AG04449 (cell line): ENCODE measurements at places on chromosomes 1 and 21.
A peak's percentile ranks its signal among the peaks of the same experiment; 100 is the strongest.

DNA sequence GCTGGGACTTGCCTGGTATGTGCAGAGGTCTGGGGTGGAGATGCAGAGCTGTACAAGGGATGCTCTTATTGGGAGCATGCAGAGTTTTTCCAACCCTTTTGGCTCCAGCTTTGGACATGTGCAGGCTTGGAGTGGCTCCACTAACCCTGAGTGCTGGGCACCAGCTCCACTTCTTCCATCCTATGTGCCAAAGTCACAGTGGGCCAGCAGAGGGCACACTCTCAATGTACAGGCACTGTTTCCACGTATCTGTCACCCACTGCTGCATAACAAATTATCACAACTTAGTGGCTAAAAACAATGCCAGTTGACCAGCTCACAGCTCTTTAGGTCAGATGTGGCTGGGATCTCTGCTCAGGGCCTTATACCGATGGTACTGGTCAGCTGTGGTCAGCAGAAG lies 631.8 kb downstream of the AJAP1 start:
- DNase-seq, result no peak

- DNase-seq, result no peak
These were observed 1.8 kb downstream of the FHL3 start for GRCh38 chr1:38003261-38004250.

DNA sequence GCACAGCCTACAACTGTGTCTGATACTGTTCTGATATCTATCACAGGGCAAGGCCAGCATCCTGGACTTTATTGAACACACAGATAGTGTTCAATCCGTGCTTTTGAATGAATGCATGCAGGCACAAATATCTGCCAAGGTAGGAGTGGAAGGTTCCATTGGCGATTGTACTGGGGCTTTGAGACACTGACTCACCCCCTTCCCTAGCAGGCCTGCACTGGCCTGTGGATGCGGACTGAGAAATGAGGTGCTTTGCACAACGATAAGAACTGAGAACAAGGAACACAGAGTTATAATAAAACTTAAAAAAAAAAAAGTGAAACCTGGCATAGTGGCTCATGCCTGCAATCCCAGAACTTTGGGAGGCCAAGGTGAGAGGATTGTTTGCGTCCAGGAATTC lies 62.4 kb upstream of the NGF start:
- no peak for DNase-seq

DNA sequence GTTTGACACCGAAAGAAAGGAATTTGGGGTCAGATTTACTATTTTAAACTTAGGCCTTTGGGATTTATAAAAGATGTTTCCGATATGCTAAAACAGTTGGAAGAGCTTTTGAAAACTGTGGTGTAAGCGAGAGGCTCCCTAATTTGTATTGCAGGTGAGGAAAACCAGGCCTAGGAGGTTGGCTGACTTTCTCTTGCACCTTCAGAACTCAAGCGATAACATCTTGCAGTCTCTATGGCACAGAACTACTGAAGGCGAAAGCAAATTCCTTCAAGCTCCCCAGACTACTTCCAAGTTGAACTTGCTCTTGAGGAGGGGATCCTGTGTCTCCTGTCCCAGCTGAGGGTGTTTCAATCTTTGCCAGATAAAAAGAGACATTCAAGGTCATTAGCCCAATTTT lies 685.7 kb downstream of the ADGRL2 start:
- DNase-seq, result no peak

- no peak for DNase-seq
These were observed 3.1 kb upstream of the EVA1B start for GRCh38 chr1:36326499-36326898.

DNA sequence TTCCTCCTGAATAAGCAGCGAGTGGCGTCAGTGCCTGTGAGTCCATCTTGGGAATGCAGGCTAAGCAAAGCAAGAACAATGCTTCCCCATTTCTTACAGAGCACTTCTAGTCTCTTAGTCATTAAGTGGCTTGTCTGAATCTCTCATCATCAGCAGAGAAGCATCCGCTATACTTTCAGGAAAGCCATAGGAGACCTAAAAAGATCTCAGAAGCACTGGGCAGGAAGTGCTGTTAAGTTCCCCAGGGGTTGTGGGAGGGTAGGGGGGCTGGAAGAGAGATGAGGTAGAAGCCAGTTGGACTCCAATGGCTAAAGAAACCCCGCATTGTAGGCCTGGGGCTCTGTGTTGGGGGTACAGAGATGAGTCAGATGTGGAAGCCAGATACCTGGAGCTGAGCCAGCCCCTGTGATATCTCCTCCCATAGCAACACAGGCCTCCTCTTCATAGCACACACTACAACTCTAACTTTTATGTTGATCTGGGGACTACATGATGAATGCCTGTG lies 44.9 kb downstream of the SYT6 start:
- no peak for DNase-seq

GRCh38 chr1:65068202-65069010 lies 79.6 kb upstream of the AK4 start:
- no peak for DNase-seq

DNA sequence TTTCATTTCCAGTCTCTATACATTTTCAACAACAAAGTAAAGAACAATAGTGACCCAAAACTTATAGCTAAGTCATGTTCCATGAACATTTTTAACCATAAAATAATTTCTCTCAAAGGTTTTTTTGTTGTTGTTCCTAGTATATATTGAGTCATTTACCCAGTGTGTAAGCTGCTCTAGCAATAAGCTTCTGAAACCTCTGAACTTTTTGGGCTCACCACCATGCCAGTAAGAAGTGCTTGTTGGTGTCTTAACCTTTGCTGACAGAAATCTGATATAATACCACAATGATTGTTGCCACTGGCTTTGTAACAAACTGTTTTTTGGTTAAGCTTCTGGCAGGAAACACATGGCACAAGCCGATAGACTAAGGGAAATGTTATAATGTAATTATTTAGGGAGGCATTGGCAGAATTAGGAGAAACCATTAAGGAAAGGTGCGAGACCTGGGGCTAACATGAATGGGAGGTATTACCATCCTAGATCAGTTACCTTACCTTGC lies 52.6 kb upstream of the UBE2U start:
- no peak for DNase-seq

DNA sequence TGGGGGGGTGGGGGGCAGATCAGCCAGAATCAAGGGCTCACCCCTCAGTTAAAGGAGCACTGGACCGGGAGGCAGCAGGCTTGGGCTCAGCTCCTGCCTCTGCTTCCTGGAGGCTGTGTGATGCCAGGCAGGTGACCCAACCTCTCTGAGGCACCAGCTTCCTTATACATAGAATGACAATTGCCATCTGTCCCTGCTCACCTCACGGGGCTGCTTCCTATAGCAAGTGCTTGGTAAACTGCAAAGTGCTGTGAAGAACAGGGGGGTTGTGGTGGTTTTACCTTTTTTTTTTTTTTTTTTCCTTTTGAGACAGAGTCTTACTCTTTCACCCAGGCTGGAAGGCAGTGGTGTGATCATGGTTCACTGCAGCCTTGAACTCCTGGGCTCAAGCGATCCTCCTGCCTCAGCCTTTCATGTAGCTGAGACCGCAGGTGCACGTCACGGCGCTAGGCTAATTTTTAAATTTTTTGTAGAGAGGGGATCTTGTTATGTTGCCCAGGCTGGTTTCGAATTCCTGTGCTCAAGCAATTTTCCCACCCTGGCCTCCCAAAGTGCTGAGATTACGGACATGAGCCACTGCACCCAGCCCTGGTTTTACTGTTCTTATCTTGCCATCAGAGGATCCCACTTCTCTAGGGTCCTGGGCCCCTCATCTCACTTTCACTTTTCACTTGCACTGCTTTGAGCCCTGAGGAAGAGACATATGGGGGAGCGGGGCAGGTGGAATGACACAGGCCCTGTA lies 11.6 kb downstream of the KCNQ4 start:
- no peak for DNase-seq

GRCh38 chr1:205676597-205676996 lies 3.7 kb downstream of the SLC45A3 start:
- DNase-seq, result no peak

- no peak for DNase-seq
These were observed 34.2 kb downstream of the SYNJ1 start for GRCh38 chr21:32693581-32693980.

GRCh38 chr1:96236156-96236739 lies 485.3 kb upstream of the PTBP2 start:
- peak; percentile 28 for DNase-seq

DNA sequence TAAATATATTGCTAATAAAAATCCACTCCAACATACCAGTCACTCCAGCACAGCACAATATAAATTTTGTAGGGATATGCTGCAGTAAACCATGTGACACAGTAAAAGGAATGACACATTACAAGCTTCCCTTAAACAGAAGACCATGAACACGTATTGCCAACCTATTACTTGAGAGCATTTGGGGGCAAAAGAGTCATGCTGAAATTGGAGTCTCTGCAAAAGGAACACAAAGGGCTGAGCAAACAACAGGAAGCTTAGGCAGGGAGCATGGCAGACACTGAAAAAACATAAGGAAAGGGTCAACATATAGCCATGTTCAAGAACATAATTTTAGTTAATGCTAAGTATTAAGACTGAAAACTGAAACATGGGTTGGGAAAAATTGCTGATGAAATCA lies 214.5 kb downstream of the SMYD3 start:
- no peak for DNase-seq

- DNase-seq, result no peak
These were observed 6.4 kb downstream of the GABRD start for GRCh38 chr1:2025491-2025981.

DNA sequence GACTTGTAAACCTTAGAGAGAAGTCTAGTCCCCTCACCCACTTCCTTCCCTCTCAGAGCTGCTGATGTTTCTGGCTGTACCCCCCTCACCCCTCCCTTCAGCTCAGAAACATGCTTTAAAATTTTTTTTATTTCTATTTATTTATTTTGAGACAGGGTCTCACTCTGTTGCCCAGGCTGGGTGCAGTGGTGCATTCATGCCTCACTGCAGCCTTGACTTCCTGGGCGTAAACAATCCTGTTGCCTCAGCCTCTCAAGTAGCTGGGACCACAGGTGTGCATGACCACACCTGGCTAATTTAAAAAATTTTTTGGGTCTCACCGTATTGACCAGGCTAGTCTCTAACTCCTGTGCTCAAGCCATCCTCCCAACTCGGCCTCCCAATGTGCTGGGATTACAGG lies 2.9 kb upstream of the WNT2B start:
- no peak for DNase-seq

DNA sequence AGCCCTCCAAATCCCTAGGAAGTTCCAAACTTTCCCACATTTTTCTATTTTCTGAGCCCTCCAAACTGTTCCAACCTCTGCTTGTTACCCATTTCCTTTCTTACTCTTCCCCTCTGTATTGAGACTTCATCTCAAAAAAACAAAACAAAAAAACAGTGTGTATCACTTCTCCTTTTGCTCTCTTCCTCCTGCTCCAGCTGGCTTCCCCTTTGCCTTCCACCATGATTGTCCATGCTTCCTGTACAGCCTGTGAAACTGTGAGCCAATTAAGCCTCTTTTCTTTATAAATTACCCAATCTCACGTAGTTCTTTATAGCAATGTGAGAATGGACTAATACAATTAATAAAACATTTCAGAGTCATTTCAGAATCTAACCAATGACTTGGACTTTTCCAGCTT lies 69.6 kb upstream of the KRTAP19-8 start:
- no peak for DNase-seq

DNA sequence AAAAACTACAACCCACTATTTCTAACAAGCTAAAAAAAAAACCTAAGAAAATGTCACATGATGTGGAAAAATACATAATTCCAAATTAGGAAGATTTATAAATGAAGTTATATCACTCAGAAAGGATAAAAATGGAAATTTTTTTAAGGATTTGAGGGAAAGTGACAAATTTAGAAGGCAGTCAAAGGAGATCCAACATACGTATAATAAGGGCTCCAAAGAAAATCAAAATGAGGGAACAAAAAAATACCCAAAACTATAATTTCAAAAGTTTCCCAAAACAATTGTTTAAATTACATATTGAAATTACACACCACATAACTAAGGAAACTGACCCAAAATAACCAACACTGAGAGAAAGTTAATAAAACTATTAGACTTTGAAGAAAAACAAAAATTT lies 381.1 kb upstream of the KAZN start:
- DNase-seq, result no peak

GRCh38 chr1:59750328-59751003 lies 64.3 kb upstream of the HOOK1 start:
- peak; percentile 56 for DNase-seq
